Cortex of kidney (tissue), 1 donor: ENCODE measurements at places on chromosomes 5 and 9.

GRCh38 chr5:17737092-17737491, 102.8 kb downstream of the TAF11L14 start:
- no peak for DNase-seq

- DNase-seq = no peak
Observed at GRCh38 chr9:33350310-33350709, 52.1 kb downstream of the AQP7 start.

DNA sequence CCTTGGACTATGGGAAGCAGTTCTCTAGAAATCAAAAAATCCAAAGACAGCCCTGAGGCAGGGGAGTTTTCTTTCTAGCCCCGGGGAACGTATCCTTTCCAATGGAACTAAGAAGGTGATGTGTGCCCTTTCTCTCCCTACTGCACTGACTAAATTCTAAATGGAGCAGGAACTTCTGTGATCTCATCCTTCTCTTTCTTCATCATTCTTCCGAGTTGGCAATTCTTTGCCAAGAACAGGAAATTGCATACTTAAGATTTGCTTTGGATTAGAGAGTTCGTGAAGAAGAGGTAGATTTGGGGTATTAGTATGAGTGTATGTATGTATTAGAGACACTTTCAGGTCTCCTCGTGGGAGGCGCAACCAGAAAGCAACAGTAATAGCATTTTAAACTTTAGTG, 178.0 kb upstream of the PIK3R1 start:
- no peak for DNase-seq

DNA sequence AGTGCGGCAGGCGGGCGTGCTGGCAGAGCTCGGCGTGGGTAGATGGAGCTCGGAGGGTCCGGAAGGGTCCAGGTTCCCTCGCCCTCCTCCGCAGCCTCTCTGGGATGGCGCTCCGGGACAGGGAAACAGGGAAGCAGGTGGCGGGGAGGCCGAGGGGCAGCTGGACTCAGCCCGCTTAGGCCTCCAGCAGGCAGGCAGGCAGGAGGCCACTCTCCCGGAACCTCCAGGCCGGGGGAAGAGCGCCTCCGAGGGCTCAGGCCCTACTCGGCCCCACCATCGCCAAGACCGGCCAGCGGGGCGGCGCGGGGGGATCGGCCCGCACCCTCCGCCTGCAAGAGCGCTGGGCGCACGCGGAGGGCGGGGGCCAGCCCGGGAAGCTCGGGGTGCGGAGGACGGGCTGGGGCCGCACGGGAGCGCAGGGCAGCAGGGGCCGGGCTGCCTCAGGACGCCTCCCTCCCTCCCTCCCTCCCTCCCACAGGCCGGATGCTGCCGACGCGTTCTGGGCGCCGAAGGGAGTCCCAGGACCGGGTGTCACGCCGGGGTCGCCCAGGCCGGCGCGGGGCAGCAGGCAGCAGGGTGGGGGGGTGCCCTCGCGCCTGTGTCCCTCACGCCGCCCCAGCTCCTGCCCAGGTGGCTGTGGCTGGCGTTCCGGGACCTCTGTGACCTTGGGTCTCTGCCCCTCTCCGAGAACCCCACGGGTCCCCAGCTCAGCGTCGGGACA, 977 bp downstream of the MGAT4B start:
- DNase-seq = no peak

- no peak for DNase-seq
Observed at GRCh38 chr9:96149533-96150280, 152.3 kb downstream of the HSD17B3 start.

- no peak for DNase-seq
Observed at GRCh38 chr5:169511708-169512107, 71.9 kb upstream of the SPDL1 start.

- no peak for DNase-seq
Observed at GRCh38 chr9:131297903-131298302, 8.4 kb downstream of the PLPP7 start.

- no peak for DNase-seq
Observed at GRCh38 chr5:78534148-78534904, 114.2 kb downstream of the LHFPL2 start.
